Renal cortical epithelial cell (primary cell): ENCODE measurements at places on chromosomes 6 and 20. TPM values are rescaled to one million over a fixed set of nuclear protein-coding genes. Genes with fewer than 3 reads are reported as not detected.

- DNase-seq, result no peak
Measured at GRCh38 chr6:157530126-157530525, 149.1 kb downstream of the ZDHHC14 start.

DNA sequence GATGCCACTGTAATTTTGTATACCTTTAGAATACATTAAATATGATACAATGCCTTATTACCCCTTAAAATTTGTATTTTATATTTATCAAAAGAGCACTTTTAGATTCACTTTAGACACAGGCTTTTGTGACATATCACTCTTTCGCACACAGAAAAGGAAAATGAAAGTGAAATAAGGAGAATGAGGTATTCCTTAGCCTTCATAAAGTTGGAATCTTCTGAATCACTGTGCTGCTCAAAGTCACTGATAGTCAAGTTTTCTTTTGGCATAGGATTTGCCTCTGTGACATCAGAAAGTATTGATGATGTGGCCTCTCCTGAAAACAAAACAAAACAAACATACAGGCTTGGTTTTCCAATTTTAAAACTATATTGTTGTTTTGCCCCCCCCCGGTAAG is 1097.1 kb downstream of the KIF16B start:
- DNase-seq, result no peak

DNA sequence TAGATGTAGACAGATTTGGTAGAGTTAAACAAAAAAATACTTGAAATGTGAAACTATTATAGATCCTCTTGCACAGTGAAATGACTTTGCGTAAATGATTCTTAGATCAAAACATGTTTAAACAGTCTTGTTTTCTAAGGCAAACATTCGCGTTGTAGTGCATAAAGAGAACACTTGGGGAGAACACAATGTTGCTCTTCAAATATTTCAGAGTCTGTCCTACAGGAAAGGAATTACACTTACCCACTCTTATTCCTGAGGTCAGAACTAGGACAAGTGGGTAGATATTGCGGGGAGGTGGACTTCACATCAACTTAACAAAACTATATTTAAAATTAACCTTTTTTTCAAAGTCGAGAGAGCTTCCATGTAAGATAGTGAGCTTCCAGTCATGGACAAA is 183.5 kb upstream of the PCSK2 start:
- DNase-seq, result no peak

- DNase-seq, result peak; percentile 88
Measured at GRCh38 chr6:42136508-42137193, 5.8 kb downstream of the C6orf132 start.

The SUMO4 gene
- 3.2 TPM in 1 of 2 replicates, not detected in the other for total RNA-seq

The ACTL10 gene
- 2.8 and 4.2 TPM in 2 replicates for total RNA-seq

The OXT gene
- not detected in 2 replicates for total RNA-seq

The MYH7B gene
- 0.05 TPM in 1 of 2 replicates, not detected in the other for total RNA-seq

The VIP gene
- not detected in 2 replicates for total RNA-seq
